H1 (cell line): ENCODE measurements at places on chromosomes 6 and 20. TPM values are rescaled to one million over a fixed set of nuclear protein-coding genes. Genes with fewer than 3 reads are reported as not detected.

GRCh38 chr6:159194421-159194820 is 25.2 kb downstream of the FNDC1 start:
- no peak for DNase-seq
- no peaks in the 10 kb centered on the region for H3K36me3 ChIP-seq
- no peak overlapping the region for H3K27ac ChIP-seq
- H3K27me3 ChIP-seq, result no peaks in the 10 kb centered on the region

- no peak overlapping the region for H3K4me3 ChIP-seq
- no peak for DNase-seq
- no peaks in the 10 kb centered on the region; the same call in 1 of the 2 replicates for H3K4me1 ChIP-seq
- H3K27ac ChIP-seq, result no peak overlapping the region
- no peaks in the 10 kb centered on the region for H3K36me3 ChIP-seq
Observed at GRCh38 chr6:34317882-34318498, 69.2 kb upstream of the SMIM29 start.

- no peak overlapping the region for H3K4me3 ChIP-seq
- no peak overlapping the region for H3K27ac ChIP-seq
- H3K36me3 ChIP-seq, result no peaks in the 10 kb centered on the region
- H3K4me1 ChIP-seq, result no peaks in the 10 kb centered on the region
- DNase-seq, result no peak
Observed at GRCh38 chr20:6439737-6440442, 317.1 kb upstream of the FERMT1 start.

- H3K4me3 ChIP-seq, result no peak overlapping the region
- DNase-seq, result no peak
- no peak overlapping the region for H3K27ac ChIP-seq
- H3K36me3 ChIP-seq, result no peaks in the 10 kb centered on the region
Observed at GRCh38 chr6:161676586-161676985, 402.7 kb upstream of the AGPAT4 start.

DNA sequence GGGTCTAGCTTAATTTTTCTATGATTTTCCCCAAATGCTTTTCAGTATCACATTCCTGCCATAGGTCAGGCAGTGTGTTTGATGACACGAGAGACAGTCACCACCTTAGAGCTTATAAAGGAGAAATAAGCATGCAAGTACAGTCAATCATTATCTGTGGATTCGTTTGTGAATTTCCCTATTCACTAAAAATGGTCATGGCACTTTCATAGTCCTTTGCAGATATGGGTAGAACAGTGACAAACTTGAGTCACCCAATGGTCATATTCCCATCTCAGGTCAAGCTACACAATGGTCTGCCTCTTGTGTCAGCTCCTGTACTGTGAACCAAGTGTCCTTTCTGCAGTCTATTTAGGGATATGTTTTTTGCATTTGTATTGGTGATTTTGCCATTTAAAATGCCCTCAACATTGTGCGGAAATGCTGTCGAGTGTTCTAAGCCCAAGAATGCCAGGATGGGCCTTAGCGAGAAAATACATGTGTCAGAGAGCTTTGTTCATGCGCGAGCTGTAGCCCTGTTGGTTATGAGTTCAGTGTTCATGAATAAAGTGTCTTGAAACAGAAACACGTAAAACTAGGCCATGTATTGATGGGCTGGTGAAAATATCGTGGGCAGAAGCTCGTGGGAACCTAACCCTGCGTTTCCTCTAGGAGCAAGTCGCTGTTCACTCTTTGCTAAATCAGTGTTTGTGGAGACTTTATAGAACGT is 19.8 kb downstream of the SUMO4 start:
- peaks cover 4% of the 10 kb centered on the region for H3K4me1 ChIP-seq
- H3K36me3 ChIP-seq, result no peaks in the 10 kb centered on the region
- H3K27me3 ChIP-seq, result no peaks in the 10 kb centered on the region
- no peak overlapping the region for H3K4me3 ChIP-seq
- H3K27ac ChIP-seq, result no peak overlapping the region

The PRDM13 gene
- 0.09 and 0.13 TPM in 2 replicates for total RNA-seq

DNA sequence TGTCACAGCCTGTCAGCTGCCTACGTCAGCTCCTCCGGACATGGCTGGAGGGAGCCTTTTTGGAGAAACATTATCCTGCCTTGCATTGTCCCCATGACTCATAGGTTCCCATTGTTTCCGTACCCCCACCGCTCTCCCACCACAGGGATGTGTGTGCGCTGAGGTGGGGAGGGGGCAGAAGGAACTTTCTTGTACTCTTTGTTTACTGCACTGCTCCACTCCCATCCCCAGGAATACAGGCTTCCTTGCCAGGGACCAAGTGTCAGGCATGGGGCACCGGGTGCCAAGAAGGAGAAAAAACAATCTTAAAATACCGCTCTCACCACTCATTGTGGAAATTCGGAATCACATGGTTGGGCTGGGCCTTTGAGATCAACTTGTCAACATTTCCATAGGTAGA is 51.0 kb downstream of the KCNK5 start:
- H3K36me3 ChIP-seq, result no peaks in the 10 kb centered on the region
- no peak overlapping the region for H3K27ac ChIP-seq
- no peaks in the 10 kb centered on the region for H3K27me3 ChIP-seq
- no peaks in the 10 kb centered on the region for H3K4me1 ChIP-seq
